ENCODE measurements at places on chromosomes 6 and 20.

DNA sequence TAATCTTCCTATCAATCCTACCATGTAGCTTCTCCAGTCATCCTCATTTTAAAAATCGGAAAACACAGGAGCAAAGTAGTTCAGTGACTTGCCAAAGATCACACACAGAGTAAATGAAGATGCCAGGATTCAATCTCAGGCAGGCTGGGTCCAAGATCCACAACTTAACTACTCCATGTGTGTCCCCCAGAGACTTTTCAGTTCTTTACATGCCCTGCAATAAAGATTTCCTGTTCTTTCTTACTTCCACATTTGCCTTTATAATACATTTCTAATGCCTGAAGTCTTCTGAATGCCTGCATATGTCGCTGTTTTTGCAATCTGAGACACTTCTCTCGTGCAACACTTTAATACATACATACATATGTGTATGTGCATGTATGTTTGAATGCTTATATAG lies 121.7 kb upstream of the MARCKS start:
- DNase-seq = no peak

GRCh38 chr6:80234908-80235307 lies 128.4 kb downstream of the BCKDHB start:
- no peak for DNase-seq

- DNase-seq = no peak
These were observed 38.8 kb downstream of the MAP7 start for GRCh38 chr6:136511397-136511796.

DNA sequence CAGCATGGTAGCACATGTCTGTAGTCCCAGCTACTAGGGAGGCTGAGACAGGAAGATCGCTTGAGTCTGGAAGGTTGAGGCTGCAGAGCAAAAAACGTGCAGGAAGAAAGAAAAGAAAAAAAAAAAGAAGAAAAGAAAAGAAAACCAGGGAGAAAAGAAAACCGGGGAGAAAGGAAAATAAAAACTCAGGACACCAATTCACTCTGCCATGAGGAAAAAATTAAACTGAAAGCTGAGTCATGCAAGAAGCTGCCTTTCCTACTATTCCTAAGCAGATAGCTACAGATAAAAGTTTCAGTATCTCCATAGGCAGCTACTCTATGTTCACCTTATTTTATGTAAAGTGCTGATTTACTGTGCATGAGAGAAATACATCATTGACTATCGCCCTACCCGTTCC lies 10.5 kb downstream of the PTGIS start:
- no peak for DNase-seq

GRCh38 chr6:45442716-45443115 lies 65.0 kb upstream of the SUPT3H start:
- DNase-seq = no peak

DNA sequence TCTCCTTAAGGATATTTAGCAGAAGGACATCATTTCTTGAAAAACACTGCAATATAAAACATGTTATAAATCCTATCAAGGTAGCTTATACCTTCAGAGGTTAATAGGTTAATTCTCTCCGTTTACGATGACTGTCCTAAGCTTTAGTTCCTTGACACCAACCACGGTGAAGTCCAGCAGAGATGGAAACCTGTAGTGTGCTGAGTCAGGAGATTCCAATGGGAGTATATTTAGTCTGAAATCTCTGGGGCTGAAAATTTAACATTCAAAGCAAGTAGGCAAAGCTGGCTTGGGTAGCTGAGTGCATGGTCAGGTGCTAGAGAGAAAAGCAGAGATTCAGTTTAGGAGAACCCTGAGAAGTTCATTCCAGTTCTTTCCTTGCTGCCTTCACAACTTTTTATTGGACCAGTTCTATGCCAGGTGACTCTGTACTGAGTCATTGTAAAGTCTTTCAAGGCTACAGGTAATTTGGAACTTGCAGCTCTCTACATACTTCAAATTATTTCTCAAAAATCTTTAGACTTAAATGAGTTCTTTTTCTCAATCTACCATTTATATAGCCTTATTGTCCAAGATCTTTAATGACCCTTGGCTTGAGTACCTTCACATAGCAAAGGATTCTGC lies 1009.4 kb upstream of the FLRT3 start:
- no peak for DNase-seq

DNA sequence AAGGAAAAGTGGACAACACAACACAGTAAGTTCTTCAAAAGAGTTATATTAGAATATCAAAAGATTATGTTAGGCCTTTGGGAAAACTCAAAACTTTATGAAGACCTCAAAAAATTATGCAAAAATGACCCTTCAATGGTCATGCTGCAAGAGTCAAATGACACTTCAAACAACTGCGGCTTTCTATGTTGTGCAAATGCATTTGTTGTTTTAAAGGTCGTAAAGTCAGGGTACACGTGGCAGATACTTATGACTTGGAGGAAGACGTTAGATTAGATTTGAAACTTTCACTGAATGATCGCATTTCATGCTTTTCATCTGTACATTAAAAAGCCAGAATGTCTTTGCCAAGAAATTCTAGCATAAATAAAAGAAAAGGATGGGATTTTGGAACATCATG lies 31.4 kb downstream of the BCAS1 start:
- DNase-seq = no peak

Measured in stimulated activated CD4-positive, alpha-beta T cell treated with anti-CD3 and anti-CD28 coated beads, Interleukin-12 subunit alpha, Interleukin-12 subunit beta, amount 100 ng/mL, for 24 hours (primary cell).